AG09319 (cell line): ENCODE measurements at places on chromosomes 6 and 20.

DNA sequence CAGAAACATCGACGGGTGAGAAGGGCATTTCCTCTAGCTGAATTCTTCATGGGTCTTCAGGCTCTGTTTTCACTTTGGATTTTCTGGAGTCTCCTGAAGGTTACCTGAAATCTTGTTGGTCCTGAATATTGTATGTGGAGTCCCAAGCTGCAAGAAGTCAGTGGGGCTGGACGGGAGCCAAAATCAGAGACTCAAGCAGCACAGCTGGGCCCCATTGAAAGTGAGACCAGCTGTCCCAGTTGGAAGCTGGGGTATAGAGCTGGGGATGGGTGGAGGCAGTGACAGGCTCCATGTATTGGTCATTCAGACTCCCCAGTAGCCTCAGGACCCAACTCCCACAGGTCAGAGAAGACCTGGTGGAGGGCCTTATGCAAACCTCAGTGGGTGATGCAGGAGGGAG, 111.3 kb upstream of the MLN start:
- no peak for DNase-seq

GRCh38 chr6:31339210-31339609, 17.8 kb downstream of the HLA-B start:
- no peak for DNase-seq

- no peak for DNase-seq
Measured at GRCh38 chr6:90068703-90069523, 174.6 kb downstream of the GJA10 start.

GRCh38 chr6:97288188-97288587, 5.2 kb upstream of the MMS22L start:
- no peak for DNase-seq

DNA sequence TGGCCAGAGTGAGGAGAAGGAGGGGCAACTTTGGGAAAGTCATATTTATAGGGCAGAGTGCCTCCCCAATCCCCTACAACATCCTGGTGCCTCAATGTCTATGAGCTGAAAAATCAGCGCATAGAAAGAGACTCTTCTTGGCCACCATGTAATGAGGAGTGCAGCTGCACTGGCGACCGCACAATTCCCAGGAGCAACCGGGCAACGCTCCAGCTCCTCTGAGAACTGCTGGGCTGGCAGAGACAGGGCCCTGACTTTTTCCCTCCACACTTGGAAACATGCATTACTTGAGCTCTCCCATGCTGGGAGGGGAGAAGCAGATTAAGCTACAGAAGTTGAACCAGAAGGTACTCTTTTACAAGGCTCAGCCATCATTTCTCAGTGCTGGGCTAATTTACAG, 31.4 kb upstream of the MARCKS start:
- DNase-seq: no peak

- DNase-seq: no peak
Measured at GRCh38 chr6:164532198-164533044, 777.0 kb downstream of the C6orf118 start.

DNA sequence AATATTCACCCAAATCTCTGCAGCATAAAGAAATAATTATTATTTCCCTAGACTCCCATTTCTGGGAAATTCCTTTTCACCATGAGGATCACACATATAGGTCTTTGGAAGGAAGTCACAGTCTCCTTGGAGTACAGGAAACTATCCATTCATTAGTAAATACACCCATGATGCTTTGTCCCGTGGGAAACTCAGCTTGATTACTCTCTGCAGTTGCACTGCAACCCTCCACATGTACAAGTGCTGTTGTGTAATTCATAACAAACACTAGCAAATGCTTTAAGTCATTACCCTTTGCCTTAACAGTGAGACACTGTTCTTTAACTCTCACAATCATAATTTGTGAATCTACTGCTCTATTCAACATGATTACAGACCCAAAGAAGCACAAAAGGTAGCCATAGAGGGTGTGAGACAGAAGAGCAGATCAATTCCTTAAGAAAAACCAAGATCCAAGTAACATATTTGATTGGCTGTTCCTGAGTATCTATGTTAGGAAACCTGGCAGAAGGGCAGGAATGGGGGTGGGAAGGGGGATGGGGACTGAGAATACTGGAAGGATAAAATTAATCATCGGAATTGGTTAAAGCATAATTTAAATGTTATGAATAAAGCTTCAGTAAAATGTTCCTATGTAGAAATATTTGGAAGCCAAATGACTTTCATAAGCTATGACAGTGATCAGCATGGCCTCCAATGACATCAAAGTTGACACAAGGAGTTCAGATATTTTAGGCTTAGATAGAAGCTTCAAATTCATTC, 268.0 kb downstream of the HACE1 start:
- DNase-seq: no peak

DNA sequence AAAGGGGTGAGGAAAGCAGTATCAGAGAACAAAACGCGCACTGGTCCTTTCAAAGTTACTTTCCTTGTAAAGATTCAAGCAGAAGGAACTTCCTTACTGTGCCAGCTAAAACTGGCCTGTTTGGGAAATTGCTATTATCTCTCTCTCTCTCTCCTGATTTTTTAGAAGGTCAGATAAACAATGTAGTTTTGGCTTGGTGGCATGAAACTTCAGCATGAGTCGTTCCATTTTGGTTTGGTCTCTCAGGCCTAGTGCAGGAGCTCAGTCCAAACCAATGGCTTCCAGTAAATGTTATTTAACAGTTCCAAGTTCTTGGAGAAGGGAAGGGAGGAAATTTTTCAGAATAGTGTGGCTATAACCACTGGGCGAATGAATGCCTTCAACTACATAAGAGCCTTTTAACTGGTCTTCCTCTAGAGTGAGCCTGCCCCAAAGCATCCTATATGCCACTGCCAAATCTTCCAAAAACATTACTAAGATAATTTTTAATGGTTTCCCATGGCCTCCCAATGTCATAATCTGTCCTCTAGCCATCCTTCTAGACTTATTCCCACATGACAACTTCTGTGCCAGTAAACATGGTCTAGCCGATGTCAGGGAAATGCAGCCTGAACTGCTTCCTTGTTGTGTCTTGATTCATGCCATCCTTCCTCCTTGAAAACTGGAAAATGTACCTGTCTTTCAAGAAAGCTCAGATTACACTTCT, 9.1 kb upstream of the SNX9 start:
- peak; percentile 81 for DNase-seq

GRCh38 chr20:25382704-25383370, 7.8 kb downstream of the ABHD12 start:
- no peak for DNase-seq

- DNase-seq: no peak
Measured at GRCh38 chr6:37048851-37049757, 43.6 kb downstream of the FGD2 start.

- no peak for DNase-seq
Measured at GRCh38 chr6:82951389-82951788, 114.3 kb downstream of the UBE3D start.

GRCh38 chr6:41894366-41895299, 542 bp downstream of the USP49 start:
- DNase-seq: no peak

DNA sequence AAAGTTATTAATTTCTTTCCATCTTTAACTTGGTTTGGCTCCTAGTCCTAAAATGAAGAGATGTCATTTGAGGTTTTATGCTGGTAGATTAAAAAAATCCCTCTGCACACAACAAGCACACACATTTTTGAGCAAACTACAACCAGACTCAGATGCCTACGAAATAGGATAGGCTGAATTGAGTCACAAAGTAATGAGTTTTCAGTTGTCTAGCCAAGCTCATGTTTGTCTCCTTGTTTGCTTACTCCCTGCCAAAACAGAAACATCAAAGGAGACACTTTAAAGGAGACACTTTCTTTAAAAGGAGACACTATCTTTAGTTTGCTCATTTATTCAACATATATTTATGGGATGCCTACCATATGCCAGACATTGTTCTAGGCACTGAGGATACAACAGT, 56.2 kb downstream of the TPBG start:
- DNase-seq: no peak

DNA sequence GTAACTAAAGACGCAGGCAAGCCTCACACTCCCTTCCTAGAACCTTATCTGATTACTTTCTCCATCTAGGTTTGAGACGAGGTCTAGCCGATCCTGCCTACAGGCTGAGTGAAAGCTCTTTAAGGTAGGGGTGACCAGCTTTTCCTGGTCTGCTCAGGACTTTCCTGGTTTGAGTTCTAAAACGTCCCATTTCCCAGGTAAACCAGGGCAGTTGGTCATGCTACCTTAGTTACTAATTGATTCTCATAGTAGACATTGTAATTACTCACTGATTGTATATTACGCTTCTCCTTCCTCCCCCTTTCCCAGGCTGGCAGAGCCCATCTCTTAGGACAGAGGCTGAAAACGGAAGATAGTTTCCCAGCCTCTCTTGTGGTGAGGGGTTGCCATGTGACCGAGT, 27.9 kb upstream of the RSPO4 start:
- DNase-seq: no peak

- no peak for DNase-seq
Measured at GRCh38 chr20:8400486-8400885, 268.4 kb downstream of the PLCB1 start.
